ENCODE measurements at places on chromosomes 1 and 21.

- no peak for DNase-seq
These were observed 47.8 kb downstream of the UCK2 start for GRCh38 chr1:165875171-165875570.

DNA sequence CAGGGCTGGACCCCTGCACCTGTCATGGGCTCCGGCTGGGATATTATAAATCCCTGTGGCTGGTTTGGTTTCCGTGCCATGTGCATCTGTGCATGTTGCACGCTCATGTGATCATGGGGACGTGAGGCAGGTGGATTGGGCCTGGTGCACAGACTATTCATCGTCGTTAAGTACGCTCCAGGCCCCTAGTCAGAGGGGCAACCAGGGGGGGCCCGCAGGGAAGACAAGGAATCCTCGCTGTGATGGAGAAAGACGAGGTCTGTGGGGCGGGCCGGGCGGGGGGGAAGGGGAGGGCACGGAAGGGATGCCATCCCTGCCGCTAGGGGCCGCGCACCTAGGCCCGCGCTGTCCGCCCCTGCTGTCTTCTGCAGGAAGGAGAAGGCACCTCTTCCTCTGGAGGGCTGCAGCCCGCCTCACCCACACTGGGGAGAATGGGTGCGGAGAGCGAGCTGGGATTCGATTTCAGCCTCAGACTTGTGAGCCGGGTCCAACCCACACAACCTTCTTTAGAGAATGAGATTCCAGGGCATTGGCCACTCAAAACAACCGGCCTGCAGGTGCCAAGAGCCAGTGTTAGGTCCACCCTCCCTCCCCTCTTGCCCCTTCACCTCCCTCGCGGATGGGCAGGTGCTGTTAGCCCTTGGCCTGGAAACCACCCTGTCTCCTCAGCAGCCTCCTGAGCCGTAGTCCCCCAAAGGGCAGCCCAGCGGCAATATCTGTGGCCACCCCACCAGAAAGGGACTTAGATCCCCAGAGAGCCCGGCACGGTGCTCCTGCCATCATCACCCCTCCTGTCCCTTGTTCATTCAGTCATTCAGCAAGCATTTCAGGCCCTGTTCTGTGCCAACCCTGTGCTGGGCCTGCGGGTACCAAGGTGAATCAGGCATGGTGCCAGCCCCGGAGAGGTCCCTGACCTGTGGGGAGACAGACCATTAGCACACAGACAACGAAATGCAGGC is 950 bp upstream of the LRP8 start:
- DNase-seq: no peak

GRCh38 chr1:185450060-185450788 is 133.2 kb upstream of the IVNS1ABP start:
- DNase-seq: no peak

- DNase-seq: no peak
These were observed 730.9 kb upstream of the ADGRL2 start for GRCh38 chr1:81069856-81070255.

- DNase-seq: no peak
These were observed 180.3 kb downstream of the FAF1 start for GRCh38 chr1:50779801-50780200.

DNA sequence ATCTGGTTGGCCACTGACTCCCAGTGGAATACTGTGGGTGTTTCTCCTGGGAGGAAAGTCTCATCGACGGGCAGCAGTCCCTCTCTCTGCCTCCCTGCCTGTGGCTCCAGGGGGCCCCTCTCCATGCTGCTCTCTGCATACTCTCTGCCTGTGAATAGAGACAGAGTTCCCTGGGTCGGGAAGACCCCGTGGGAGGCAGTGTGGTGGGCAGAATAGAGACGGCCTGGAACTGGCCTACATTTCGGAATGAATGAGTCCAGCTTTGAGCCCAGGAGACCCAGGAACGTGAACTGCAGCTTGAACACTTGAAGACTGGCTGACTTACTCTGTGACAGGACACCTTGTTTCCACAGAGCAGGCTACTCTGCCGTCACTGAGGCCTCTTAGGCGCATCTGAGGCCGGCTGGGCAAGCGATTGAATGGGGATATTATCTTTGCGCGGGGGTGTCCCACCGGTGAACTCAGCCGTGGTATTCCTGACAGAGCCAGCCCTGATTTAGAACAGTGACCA is 64.0 kb downstream of the KIF21B start:
- DNase-seq: no peak

DNA sequence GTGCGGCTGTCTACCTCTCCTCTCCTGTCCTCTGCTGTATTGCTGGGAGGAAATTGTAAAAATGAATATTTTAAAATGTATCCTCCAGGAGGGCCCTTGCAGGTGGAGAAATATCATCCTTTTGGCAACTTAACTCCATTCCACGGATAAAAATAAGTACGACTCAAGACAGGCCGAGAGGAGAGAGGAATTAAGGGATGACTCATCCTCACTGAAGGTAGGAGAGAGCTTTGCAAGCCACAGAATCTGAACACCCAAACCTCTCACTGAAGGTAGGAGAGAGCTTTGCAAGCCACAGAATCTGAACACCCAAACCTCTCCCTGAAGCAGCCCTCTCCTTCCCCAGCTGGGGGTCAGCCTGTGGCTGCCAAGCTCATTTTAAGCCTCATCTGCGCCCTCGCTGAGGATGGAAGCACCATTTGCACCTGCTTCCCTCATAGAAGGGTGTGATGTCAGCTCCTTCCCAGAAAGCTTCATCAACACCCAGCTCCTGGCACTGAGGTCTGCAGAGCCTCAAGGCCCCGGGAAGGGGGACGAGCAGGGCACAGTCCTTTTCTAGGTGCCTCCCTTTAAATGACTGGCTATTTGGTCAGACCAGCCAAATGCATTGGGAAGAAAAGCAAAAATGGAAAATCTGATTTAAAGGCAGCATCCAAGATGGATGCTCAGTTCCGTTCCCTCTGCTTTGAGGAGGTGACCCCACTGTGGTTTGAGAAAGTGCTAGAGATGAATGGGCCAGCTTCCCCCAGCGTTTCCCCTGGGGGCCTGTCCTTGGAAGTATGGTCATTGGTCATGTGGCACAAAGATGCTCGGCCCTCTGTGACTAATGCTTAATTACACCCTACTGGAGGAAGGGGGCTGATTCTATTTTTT is 12.9 kb upstream of the SELENON start:
- no peak for DNase-seq

GRCh38 chr1:158039380-158039779 is 45.9 kb downstream of the KIRREL1 start:
- no peak for DNase-seq

GRCh38 chr1:114490274-114490693 is 20.7 kb downstream of the TRIM33 start:
- peak; percentile 37 for DNase-seq

DNA sequence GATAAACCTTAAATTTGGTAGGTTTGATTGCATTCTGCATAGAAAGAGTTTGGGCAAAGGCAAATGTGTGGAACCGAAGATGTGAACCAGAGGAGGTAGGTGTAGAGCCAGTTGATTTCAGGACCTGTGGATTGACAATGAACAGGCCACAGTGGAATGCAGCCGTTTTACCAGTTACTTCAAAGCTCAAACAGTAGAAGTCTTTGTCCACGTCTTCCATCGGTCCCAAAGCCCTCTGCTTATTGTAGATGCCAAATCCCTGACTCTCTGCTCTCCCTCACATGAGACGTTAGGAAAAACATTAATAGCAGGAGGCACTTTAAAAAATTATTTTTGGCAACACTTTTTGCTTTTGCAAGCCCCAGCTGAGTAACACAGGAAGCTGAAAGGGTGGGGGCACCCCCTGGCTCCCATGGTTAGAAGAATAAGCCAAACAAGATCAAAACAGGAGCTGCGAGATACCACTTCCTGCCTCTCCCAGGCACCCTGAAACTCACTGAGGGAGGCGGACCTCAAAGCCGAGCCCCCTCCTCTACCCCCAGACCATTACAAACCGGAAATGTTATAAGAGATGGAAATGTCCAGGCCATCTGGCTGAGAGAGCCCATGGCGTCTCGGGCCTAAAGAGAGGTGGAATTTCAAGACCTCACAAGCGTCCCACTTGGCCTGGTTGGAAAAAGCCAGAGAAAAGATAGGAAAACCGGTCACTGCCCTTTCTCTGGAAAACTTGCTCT is 13.5 kb downstream of the TRAF3IP3 start:
- DNase-seq: no peak

DNA sequence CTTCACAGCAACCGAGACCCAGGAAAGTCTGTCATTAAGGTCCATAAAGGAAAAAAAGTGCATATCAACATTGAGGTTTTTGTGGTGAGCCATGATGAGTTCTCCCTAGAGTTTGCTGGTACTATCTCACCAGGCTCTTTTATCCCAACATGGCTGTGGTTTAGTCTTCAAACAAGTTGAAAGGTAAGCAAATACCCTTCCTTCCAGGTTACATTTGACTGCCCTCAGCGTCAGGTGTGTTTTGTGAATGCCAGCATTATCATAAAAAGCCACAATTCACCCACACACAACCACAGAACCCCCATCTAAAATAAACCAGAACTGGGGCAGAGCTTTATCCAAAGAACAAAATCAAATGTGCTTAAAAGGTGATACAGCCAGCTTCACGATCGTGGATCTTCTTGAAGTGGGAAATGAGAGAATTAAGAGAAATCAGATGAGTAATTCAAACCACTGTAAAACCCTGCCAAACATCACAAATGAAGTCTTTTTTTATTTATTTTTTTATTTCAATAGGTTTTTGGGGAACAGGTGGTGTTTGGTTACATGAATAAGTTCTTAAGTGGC is 64.7 kb downstream of the SETD4 start:
- no peak for DNase-seq

DNA sequence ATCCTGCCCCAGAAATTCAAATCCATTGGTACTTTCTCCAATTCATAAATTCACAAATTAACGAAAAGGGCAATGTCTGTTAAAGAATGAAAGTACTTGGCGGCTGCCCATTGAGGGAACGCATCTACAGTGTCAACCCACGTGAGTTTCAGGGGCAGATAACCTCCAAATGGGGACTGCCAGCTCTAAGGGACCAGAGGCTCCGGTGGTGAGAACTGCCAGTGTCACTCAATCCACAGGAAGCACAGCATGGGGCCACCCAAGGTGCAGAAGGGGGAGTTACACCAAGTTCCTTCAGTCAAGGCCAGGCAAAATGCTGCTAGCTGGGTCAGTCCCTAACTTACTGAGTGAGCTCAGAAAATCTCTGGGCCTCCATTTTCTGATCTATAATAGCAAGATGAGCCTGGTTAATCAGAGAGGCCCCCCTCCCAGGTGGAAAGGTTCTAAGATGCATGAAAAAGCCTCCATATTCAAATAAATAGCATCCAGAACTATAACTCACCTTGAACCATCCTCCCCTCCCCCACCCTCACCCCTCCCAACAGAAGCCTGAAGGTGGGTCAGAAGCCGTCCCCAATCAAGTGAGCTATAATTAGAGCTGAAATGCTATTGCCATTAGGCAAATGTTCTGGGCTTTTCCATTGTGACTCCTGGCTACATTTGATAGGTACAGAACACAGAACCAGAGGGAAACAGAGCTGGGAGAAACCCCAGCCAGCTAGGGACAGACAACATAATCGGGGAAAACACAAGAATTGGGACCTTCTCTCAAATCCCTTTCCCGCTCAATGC is 41.7 kb downstream of the LRP8 start:
- DNase-seq: no peak

GRCh38 chr1:53625049-53625448 is 113.9 kb downstream of the GLIS1 start:
- DNase-seq: no peak

DNA sequence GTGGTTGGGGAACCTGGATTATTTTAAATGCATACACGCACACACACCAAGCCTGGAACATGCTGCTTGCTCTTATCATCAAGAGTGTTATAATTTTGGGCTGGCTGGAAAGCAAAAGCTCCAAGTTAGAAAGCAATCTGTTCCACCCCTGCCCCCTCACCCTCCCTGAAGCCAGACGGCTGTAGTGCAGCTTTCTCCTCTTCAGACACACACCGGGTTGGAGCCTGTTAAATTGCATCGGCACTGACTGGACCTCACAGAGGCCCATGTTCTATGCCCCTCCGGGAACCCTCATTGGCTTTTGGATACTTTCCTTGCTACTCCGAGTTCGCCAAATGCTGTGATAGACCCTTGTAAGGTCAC is 90.6 kb upstream of the KCNJ15 start:
- peak; percentile 23 for DNase-seq

- peak; percentile 29 for DNase-seq
These were observed 45.8 kb downstream of the TFF3 start for GRCh38 chr21:42269386-42269785.

- no peak for DNase-seq
These were observed 6.8 kb upstream of the PLCH2 start for GRCh38 chr1:2469103-2469940.

GRCh38 chr1:39777306-39777705 is 6.2 kb upstream of the OXCT2 start:
- no peak for DNase-seq

GRCh38 chr1:8135250-8135649 is 109.1 kb upstream of the ERRFI1 start:
- no peak for DNase-seq

GRCh38 chr1:21126324-21126723 is 50.4 kb downstream of the EIF4G3 start:
- DNase-seq: no peak

DNA sequence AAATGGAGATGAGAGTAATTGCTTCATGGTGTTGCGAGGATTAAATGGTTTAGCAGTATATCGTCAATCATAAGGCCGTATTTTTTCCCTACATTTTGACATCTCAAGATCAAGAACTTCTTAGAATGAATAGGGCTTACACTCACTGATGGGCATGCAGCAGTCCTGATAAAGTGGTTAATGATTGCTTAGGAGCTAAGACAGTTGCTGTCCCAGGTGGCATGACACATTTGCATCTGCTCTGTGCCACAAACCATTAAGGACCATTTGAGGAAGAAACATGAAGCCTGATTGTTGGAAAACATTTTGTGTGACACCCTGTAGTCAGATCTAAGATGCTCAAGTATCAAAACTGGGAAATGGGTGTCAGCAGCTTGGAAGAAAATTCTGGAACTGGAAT is 81.0 kb upstream of the SGIP1 start:
- no peak for DNase-seq

- DNase-seq: no peak
These were observed 48.6 kb downstream of the BACH1 start for GRCh38 chr21:29347274-29347681.

DNA sequence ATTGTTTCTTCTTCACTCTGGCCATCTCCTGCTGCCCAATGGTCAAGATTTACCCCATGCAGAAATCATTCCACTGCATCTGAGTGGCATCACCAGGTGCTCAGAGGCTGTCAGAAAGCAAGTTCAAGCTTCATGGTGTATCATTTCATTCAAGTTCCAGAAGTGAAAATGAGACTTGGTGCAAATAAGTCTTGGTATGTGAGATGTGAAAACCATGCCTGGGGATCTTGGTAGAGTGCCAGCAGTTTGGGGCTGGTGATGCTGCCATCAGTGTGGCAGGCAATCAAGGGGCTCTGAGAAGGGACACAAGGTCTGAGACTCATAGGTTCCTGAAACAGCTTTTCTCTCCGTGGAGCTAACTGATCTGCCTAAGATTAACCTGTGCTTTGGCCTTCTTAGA is 52.0 kb downstream of the CD2 start:
- DNase-seq: no peak
